CD14-positive monocyte (primary cell): ENCODE measurements at places on chromosomes 1 and 21.

- DNase-seq, result no peak
Measured at GRCh38 chr1:52057876-52058415, 1.9 kb downstream of the BTF3L4 start.

DNA sequence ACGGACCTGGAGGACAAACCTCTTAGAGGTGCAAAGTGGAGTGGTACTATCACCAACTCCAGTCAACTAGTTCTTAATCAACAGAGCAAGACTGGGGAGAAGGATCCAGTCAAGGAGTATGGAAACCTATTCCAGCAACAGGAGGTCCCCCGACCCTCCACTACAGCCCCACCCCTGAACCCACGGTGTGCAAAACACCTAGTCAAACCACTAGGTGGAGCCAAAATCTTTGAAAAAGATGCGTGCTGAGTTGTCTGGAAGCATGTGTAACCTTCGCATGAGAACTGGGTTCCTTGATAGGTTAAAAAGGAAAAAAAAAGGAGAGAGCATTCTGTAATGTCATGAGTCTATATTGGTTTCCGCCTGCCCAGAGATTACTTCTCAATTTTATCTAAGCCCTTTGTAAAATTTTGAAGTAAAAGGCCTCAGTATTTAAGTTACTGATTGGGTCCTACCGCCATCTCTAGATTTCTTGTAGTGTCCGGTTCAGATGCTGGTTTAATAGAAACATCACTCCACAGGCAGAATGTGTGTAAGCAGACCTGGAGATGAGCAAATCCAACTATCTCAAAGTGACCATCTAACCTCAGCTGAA is 81.9 kb upstream of the HAO2 start:
- DNase-seq, result no peak

- DNase-seq, result peak; percentile 68
Measured at GRCh38 chr1:1573843-1574720, 581 bp downstream of the SSU72 start.

DNA sequence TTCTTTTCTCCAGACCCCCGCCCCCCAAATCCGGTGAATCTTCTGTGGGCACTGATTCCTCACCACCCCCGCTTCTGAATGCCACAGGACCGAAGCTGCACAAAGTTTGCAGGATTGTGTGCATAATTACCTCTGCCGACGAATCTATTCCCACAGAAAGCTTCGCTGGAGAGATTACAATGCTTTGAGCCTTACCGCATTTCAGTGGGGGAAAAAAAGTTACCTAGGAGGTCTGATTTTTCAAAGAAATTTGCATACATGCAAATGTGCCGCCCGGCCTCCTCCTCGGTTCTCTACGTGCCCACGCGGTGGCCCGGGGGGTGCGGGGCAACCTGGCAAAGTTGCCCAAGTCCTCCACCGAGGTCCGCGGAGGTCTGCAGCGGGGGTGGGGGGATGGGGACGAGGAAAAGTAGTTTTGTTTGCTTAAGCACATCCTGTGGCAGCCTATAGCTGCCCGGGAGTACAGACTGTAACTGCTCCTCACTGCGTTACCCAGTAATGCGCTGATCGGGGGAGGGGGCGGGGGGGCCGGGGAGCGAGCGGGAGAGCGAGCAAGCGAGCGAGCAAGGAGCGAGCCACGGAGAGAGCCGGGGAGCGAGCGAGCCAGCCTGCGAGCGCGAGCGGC is 563 bp upstream of the NFIA start:
- DNase-seq, result no peak

GRCh38 chr1:160619742-160620277 is 27.0 kb downstream of the SLAMF1 start:
- no peak for DNase-seq

GRCh38 chr21:14239281-14239680 is 23.3 kb downstream of the RBM11 start:
- DNase-seq, result peak; percentile 4

DNA sequence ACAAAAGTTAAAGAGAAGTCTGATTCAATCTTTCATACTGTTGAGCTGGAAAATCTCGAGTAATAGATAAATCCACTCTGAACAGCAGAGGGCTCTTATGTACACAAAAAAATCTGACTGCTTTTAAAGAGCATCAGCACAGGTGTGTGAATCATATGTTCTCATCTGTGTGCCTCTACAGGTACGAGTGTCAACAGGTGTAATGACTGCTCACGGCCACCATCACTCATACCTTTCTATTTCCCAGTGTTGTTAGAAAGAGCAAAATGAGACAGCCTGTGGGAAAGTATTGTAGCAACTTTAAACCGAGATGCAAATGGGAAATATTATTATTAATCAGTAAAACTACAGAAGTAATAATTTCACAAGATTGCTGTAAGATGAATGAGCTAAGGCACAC is 49.0 kb upstream of the SCAF4 start:
- no peak for DNase-seq

DNA sequence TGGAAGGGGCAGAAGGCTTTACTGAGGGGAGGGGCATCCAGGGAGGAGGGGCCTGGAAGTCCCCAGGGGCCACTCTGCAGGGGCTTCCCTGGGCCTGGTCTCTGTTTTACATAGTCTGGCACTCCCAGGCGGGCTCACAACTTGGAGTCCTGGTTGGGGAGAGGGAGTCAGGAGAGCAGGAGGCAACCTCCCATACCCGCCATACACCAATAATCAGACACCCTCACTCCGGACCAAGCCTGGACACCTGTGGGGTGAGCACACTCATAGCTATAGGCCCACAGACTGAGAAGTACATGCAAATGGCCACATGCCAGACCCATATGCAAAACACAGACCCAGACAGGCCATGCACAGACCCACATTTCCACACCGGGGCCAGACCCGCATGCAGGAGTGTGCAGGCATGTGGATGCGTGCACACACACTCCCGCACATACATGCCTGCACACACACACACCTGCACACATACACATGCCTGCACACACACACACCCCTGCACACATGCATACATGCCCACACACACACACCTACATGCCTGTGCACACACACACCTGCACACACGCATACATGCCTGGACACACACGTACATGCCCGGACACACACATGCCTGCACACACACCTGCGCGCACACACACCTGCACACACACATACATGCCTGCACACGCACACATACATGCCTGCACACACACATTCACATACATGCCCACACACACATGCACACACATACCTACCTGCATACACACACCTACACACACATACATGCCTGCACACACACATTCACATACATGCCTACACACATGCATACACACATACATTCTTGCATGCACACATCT is 89.5 kb upstream of the RUNX3 start:
- DNase-seq, result no peak

- no peak for DNase-seq
Measured at GRCh38 chr1:198607714-198608113, 31.1 kb upstream of the PTPRC start.

GRCh38 chr1:52674497-52675384 is 23.4 kb downstream of the COA7 start:
- DNase-seq, result no peak

DNA sequence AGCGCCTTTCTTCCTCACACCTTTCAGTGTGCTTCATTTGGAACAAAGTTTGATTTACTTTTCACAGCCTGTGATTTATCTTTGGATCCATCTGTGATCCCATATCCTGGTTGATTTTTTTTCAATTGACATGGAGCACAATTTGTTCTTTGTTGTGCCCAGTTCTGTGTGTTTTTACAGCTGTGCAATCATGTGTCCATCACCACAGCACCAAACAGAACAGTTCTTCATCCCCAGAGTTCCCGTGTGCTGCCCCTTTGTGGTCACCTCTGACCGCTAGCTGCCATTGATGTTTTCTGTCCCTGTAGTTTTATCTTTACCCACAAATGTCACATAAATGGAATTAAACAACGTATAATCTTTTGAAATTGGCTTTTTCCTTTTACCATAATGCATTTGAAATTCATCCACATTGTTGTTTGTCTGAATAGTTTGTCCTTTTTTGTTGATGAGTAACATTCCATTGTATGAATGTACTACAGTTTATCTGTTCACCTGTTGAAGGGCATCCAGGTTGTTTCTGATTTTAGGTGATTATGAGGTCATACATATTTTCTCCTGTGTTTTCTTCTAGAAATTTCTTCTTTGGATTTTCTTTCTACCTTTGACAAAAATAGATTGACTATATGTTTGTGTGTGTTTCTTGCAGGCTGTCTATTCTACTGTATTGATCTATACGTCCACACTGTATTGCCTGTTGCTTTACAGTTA is 17.4 kb downstream of the MIGA1 start:
- no peak for DNase-seq

- no peak for DNase-seq
Measured at GRCh38 chr1:226405411-226405988, 2.4 kb downstream of the PARP1 start.

DNA sequence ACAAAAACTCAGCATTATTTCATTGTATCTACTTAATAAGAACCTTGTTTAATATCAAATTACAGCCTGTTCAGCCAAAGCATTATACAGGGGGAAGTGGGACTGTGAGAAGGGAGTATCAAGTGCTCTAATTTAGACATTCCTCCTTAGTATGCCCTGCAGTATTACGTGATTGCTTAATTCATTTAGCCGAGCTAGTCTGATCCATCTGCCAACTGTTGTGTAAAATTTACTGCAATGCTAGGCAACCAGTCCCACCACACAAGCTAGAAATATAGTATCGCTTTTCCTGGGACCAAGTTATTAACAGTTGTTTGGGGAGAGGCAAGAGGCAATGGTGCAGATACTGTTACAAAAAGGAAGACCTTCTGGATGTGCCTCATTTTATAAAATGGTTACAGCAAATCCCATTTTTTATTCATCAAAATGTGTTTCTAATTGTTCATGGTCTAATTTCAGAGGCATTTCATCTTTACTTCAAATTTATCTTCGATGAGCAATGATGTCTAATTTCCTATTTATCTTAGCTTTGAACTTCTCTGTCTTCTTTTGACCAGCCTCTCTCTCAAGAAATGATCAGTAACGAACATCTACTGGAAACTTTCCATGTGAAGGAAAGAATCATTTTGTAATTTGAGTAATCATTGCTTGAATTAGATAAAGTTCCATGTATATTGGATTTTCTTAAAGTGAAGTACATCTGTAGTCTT is 283.3 kb downstream of the DUSP10 start:
- no peak for DNase-seq

DNA sequence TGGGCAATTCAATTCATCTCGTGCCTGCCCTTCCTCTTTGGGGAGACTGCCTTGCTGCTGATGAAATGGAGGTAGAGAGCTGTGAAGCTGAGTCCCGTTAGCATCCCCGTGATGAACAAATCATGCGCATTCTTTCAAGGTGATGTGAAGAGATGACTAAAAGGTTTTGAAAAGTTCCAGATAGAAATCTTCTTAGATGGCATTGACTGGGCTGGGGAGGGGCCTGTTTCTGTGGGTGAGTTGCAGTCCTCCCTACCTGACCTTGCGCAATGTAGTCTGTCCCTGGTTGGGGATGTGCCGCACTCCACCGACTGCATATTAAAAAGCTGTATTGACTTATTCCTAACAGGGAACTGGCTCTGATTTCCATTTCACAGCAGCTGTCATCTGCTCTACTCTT is 49.6 kb downstream of the ST6GALNAC3 start:
- DNase-seq, result no peak

DNA sequence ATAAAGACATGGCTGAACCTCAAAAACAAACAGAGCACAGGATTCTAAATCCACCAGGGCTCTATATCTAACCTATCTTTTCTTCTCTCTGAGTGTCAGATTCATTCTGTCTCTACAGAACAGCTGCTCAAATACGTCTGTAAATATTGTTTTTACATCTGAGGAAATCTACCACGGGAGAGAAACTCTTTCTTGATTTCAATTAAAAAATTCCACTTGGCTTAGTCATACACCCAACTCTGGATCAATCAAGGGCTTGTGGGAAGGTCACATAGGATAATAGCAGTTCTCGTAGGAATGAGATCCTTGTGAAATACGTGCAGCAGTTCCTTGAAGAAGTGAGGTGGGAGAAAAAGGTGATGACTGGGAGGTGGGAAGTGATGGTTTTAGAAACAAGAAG is 1355.7 kb upstream of the ADGRL2 start:
- no peak for DNase-seq

- peak; percentile 22 for DNase-seq
Measured at GRCh38 chr1:183804916-183805841, at the start of gene RGL1. Gene RGL1 (plus strand): TSS chr1:183805120. CDS start chr1:183805298, 178 bp downstream.

DNA sequence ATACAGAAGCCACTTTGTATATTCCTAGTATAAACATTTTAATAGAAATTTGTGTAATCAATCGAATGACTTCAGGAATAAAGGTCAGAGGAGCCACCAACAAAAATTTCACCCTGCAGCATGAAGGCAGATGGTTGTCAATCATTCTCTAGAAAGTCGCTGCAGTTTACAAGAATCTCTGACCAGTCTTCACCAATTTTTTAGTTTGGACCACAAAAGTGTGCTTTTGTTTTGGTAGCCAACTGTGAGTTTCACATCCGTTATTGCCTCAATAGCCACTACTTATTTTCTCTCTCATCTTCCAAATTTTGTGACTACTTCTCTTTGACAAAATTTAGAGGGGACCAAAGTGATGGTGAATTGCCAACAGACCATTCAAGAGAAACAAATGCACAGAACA is 1155.6 kb downstream of the AMY1C start:
- DNase-seq, result no peak

DNA sequence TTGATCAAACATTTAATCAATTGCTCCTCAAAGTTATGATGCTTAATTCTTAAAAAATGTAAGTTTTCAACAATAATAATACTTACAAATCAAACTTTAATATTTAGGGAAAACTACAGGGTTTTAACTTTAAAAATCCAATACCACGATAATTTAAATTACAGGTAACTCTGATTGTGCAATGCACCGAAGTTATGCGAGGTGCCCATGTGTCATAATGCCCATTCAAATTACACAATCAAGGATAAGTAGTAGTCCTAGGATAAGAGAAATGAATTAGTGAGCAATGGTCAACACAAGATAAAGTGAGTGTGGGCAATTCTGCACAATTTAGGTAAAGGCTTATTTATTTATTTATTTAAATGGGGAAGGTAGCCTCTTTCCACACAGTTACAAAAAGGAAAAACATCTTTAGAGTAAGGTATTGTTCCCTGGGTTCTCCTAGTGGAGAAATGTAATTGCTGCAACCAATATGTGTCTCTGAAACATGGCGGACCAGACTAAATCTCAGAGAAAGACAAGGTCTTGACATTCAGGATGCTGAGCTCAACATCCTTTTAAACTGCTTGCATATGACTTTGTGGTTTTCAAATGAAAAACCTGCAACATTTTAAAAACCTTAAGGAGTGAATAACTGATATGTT is 164.2 kb downstream of the TTLL7 start:
- no peak for DNase-seq

DNA sequence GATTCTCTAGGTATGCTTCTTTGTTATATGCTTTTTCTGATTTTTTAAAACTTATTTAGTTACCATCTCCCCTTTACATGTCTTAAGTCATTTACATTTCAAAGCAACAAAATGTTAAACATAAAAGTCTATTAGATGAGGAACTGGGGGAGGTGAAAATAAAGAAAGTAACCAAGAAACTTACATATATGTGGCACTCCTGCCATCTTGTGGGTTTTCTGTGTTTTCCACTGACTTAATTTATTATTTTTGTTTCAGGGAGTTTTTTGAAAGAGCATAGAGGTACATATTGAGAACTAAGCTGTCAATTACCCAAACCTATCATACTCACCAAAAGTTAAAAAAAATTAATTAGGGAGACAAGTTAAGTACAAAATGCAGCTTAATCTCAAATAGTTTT is 1531.1 kb downstream of the MRPL39 start:
- DNase-seq, result no peak

- DNase-seq, result no peak
Measured at GRCh38 chr1:187456446-187456845, 627.7 kb downstream of the PLA2G4A start.
